Hair follicle dermal papilla cell (primary cell): ENCODE measurements at places on chromosomes 13 and 19. TPM values are rescaled to one million over a fixed set of nuclear protein-coding genes. Genes with fewer than 3 reads are reported as not detected.

Gene NRTN
- 0.16 TPM in 1 of 2 replicates, not detected in the other for total RNA-seq

Gene HCN2
- 2.4 and 2.9 TPM in 2 replicates for total RNA-seq

Gene PSG3
- total RNA-seq = not detected in 2 replicates

Gene PTGER1
- 0.32 and 1.1 TPM in 2 replicates for total RNA-seq

Gene PCDH17
- total RNA-seq = 1.3 and 2.1 TPM in 2 replicates

Gene MAMSTR
- 0.97 and 1.5 TPM in 2 replicates for total RNA-seq
